Activated CD4-positive, alpha-beta T cell treated with anti-CD3 and anti-CD28 coated beads, Interleukin-2, amount 10 ng/mL, durations not matched to agents 7 days and 5 days (primary cell): ENCODE measurements at places on chromosomes 12 and 14.

GRCh38 chr12:108060067-108060466 is 69.0 kb upstream of the WSCD2 start:
- DNase-seq = no peak

- no peak for DNase-seq
These were observed 7.6 kb upstream of the PRPF40B start for GRCh38 chr12:49615725-49616124.

GRCh38 chr14:73745571-73746519 is 31.7 kb upstream of the PNMA1 start:
- DNase-seq = no peak

DNA sequence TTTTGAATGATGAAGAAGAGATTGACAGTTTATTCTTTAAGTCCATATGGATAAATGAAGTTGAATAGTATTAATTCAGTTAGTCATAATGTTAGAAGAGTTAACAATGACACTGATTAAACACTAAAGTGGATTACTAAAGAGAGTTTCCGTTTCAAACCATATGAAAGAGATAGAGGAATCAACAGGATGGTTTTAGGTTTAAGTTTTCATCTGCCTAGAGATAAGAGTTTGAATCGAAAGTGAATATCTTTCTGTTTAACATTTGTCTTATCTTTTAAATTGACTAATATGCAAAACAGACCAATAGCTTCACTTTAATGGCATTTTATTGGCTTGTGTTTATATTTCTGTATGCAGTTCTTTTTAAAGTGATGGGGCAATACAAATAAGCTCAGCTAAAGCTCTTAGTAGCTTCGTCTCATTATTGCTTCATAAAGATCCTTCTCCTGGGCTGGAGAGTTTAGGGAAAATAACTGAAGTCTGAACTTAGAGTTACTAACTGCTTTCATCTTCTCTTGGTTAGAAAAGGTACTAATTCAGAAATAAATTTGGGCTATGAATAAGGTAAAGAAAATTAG is 66.0 kb downstream of the MIPOL1 start:
- no peak for DNase-seq

GRCh38 chr12:124480469-124481256 is 86.7 kb downstream of the NCOR2 start:
- peak; percentile 85 for DNase-seq
